ENCODE measurements at places on chromosomes 4 and X.

DNA sequence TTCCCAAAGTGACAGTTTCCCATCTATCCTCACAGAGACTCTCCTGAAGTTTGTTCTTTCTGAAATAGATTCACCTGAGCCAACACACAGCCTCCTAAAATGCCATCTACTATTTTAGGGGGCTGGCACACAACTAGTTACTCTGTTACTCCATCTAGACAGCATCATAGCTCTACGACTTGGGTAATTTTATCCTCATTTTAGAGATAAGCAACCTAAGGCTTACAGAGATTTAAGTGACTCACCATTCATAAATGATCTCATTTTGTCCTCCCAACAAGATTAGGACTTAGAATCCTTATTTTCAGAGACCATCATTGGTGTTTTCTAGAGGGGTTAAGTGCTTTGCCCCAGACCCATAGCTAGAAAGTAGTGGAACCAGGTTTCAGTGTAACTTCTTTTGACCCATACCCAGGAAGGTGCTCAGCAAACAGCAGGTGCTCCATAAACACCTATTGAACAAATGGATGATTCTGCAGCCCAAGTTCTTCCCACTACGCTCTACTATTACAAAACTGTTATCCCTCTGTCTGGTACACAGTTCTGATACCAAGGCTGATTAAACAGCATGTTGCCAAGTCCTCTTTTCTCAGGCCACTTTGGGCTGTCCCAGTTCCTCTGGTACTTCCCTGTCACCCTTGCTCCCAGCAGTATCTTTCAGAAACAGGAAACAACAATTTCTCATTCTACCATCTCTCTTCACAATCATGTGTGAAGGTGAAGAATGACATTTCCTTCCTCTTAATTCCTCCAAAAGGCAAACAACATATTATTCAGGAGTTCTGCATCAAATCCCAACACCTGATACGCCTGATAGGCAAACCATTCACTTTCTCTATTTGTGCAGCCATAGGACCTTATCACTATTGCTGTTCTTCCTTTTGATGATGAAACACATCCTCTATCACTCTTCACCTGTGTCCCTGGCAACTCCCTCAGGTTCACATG lies 304.7 kb upstream of the TAPT1 start:
- DNase-seq: no peak

DNA sequence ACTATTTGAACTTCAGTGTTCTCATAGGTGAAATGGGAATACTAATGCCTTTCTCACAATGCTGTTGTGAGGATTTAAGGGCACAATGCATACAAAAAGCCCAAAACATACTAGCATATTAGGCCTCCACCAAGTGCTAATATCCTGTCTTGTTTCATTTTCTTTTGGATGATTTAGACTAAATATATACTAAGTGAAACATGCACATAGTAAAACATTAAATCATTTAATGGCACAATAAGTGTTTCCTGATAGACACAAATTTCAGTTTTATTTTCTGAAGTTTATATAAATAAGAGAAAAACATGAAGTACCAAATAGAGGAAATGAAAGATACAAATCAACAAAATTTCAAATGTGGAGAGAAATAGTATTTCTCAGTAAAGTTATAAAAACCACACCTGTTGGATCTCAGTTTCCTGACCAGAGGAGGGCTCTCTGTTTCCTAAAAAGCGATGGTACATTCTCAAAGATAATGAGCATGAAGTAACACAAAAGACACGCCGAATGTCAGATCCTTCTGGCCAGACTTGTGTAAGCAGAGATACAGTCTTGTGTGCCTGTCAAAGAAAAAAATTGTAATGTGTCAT lies 25.1 kb downstream of the DDX60 start:
- no peak for DNase-seq

GRCh38 chr4:157363360-157363759 lies 142.8 kb downstream of the GRIA2 start:
- DNase-seq: no peak

GRCh38 chr4:69735119-69735518 lies 25.3 kb downstream of the SULT1B1 start:
- no peak for DNase-seq

DNA sequence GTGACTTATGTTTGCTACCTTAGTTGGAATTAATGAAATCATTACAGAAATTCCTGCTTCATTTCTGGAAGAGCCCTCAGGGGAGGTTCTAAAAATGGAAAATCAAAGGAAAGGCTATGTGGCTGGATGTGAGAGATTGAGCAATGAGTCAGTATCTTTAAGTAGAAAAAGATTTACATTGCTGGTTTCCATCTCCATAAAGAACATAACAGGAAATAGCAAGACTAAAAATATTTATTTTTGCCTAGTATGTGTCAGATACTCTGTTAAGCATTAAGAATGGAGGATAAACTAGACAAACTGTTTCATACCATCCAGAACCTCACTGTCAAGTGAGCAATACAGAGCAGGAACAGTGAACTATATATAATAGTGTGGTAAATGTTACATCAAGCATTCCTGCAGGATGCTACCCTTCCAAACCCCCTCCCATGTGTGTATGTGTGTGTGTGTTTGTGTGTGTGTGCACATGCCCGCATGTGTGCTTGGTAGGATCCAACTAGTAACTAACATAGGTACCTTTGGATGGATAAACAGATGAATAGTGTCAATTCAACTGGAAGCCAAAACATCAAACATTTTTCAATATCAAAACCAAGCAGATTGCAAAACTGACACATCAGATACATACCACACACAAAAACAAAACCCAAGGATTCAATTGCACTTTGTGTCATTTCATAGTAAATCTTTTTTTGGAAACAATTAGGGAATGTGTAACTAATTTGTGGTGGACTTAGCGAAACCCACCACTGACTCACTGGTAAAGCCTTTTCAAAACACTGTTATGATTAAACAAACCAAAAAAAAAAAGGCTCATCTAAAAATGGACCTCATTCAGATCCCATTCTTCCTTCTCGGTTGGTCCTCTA lies 223.4 kb downstream of the SHROOM3 start:
- DNase-seq: no peak

- no peak for DNase-seq
Measured at GRCh38 chr4:162699629-162700028, 467.1 kb downstream of the NAF1 start.

GRCh38 chr4:185207466-185207865 lies 1.9 kb upstream of the SNX25 start:
- no peak for DNase-seq

GRCh38 chrX:129996120-129996519 lies 13.7 kb downstream of the BCORL1 start:
- DNase-seq: no peak

GRCh38 chrX:130114141-130114588 lies 3.9 kb upstream of the ELF4 start:
- no peak for DNase-seq

GRCh38 chr4:54384563-54384962 lies 155.5 kb downstream of the PDGFRA start:
- DNase-seq: no peak

- no peak for DNase-seq
Measured at GRCh38 chr4:98507299-98507698, 151.1 kb downstream of the TSPAN5 start.

DNA sequence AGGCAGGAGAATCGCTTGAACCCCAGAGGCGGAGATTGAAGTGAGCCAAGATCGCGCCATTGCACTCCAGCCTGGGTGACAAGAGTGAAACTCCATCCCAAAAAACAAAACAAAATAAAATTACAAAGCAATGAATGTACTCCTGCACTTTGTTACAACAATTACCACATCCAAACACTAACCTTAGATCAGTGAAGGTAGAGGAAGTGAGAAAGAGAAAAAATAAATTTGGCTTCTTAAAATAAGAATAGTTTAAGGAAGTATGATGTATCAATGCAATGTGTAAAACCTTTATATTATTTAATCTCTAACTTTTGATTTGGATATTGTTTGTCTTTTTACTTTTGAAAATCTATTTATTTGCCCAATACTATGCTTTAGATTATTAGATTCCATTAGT lies 21.7 kb upstream of the CSN1S1 start:
- DNase-seq: no peak

- DNase-seq: no peak
Measured at GRCh38 chrX:133674726-133675470, 259.6 kb upstream of the GPC4 start.

DNA sequence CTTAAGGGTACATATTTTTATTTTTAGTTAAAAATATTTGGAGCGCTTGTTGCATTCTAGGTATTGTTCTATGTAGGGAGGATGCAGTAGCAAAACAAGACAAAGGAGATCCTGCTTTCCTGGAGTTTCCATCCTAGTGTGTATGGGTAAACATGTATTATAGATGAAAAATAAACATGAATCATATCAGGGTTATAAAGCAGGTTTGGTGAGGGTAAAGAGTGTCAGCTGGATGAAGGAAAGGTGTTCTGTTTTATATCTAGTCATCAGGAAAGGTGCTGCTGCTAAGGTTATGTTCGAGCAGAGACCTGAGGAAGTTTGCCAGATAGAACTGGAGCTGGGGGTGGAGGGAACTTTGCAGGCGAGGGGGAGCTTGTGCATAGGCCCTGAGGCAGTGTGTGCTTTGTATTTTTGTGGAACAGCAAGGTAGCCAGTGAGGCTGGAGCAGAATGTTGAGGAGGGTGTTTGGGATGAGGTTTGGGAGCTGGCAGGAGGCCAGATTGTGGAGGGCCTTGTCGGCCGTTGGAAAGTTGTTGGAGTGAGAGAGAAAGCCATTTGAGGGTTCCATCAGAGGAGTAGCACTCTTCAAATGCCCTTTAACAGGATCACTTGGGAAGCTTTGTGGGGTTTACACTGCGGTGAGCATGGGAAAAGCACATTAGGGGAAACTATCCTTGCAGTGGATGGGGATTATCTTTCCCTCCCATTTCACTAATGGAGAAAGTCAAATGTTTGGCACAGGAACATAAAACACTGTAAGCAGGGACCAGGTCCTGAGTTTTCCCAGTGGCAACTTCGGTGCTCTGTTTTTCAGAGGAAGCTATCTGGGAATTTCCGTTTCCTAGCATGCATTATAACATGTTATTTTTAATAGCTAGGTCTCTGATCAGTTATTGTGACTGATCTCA lies 35.9 kb downstream of the AFF1 start:
- DNase-seq: no peak

DNA sequence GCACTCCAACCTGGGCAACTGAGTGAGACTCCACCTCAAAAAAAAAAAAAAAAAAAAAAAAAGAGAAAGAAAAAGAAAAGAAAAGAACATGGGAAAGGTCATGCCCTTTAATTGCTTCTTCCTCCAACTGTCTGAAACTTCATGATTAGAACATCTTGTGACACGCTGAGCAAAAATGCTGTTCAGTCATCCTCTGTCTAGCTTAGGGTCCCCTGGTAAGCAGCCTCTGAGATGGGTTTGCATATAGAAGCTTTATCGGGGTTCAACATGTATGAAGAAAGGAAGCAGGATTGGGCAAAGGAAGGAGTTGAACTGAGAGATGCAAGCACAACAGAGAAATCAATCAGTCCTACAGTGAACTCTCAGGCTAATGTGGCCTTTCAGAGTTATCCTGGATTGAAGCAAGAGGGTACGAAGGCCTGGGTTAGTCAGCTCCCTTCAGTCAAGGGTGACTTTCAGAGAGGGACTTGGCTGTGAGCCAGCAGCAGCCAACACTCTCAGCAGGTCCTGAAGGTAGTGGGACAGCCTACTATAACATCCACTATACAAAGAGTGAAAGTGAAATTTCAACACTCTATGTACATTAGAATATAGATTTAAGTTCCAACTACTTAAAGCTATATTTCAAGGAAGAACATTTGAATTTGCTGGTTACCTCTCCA lies 11.4 kb downstream of the MAOB start:
- DNase-seq: no peak

DNA sequence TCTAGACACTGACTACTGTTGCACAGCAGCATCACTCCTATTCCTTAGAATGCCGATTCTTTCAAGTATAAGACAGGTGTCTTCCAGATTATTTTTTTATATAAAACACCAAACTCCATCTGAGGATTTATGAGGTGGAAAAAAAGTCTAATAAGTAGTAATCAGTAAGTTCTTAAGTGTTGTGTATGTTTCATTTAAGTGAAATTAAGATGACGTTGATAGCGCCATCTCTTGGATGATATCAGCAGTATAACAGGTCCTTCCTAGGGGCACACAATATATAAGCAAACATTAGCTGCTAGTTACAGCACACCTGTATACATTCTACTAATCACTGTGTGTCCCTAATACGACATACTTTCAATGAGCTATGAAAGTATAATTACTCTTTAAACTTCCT lies 99.6 kb upstream of the STS start:
- DNase-seq: no peak

All from CD4-positive, alpha-beta T cell treated with Interferon gamma for 1 hour (primary cell).